ENCODE measurements at places on chromosomes 3 and 15.
A peak's percentile ranks its signal among the peaks of the same experiment; 100 is the strongest.

- DNase-seq: no peak
Observed at GRCh38 chr15:85741021-85741421, 53.7 kb downstream of the KLHL25 start.

- peak; percentile 43 for DNase-seq
Observed at GRCh38 chr15:50355980-50356379, 982 bp upstream of the GABPB1 start.

DNA sequence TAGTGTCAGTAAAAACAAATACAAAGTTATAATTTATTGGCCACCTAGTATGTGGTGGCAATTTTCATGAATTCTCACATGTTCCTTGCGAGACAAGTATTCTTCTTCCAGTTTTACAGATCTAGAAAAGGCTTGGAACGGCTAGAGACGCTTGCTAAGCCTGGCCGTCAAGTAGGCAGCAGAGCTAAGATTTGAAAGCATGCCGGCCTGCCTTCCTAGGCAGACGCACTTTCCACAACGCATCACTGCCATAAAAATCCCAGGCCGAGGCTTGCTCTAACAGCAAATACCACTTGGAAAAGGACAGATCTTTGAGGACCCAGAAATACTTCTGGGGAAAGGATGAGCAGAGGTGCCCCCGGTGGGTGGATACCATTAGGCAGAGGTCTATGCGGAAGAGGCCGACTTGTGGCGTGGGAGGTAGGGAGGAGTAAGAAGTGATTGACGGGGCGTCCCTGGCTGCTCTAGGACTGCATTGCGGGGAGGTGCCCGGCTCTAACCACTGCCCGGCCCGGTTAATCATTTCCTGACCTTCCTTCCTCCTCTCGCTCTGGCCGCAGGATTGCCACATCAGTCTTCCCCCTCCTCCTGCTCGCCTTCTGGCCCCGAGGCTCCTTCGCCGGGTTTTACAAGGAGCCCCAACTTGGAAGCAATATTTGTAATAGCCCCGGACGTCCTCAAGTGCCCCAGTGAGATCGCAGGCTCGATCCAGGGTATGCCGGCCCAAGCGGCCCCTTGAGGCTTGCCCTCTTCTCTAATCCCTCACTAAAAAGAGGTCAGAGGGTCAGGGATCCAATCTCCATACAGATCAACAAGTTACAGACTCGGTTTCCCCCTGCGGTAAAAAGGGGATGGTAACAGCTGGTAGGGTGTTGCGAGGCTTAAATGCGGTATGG, 1.3 kb upstream of the USP3 start:
- DNase-seq: no peak

- no peak for DNase-seq
Observed at GRCh38 chr15:34490417-34491193, 53.0 kb upstream of the GOLGA8A start.

GRCh38 chr15:39666677-39667076, 85.8 kb downstream of the THBS1 start:
- no peak for DNase-seq

Measured in NCI-H69 (cell line).